ENCODE measurements at places on chromosomes 6 and 20. TPM values are rescaled to one million over a fixed set of nuclear protein-coding genes. Genes with fewer than 3 reads are reported as not detected.

- DNase-seq: no peak
Measured at GRCh38 chr6:3918469-3918868, 69.3 kb downstream of the FAM50B start.

DNA sequence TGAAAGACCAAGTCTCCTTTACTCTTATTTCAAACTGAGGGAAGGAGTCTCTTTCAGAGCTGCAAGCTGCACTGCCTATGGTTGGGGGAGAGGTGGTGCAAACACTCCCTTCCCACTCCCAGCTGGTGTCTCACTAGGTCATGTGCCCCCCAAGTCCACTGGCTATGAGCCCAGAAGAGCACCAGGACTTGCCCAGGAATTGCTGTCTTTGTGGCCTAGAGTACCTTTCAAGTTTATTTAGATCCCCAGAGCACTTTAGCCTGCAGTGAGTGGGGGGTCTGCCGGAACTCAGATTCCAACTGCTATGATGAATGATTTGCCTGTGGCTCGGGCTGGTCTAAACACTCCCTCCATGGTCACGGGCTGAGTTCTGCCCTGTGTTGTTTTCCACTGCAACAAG lies 192.6 kb upstream of the CITED2 start:
- DNase-seq: no peak

DNA sequence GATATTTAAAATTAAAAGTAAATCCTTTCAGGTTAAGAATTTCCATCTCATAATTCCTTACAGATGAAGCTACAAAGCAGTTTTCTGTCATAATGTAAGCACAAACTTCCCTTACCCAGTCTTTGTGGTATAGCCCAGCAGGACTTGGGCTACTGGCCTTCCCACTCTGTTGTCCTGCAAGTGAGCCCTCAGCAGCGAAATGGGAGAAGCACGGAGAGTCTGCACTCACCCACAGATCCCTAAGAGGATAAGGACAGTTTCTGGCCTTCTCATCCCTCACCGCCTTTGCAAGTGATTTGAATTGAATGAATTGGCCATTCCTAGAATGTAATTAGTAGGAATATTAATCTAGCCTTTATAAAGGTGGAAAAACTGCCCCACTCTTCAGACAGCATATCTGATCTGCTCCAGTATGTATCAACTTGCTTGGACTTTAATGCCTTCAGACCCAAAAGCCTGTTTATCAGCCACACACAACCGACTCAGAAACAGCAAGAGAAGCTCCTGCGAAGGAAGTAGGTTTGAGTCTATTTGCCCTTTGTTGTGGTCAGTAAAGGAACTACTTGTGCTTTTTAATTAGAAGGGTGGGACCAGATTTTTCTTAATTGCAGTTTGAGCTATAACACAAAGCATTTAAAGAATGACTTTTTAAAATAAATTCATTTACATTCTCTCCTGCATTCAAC lies 29.9 kb upstream of the PRDM1 start:
- no peak for DNase-seq

GRCh38 chr6:3210024-3210610 lies 17.3 kb downstream of the TUBB2B start:
- no peak for DNase-seq

DNA sequence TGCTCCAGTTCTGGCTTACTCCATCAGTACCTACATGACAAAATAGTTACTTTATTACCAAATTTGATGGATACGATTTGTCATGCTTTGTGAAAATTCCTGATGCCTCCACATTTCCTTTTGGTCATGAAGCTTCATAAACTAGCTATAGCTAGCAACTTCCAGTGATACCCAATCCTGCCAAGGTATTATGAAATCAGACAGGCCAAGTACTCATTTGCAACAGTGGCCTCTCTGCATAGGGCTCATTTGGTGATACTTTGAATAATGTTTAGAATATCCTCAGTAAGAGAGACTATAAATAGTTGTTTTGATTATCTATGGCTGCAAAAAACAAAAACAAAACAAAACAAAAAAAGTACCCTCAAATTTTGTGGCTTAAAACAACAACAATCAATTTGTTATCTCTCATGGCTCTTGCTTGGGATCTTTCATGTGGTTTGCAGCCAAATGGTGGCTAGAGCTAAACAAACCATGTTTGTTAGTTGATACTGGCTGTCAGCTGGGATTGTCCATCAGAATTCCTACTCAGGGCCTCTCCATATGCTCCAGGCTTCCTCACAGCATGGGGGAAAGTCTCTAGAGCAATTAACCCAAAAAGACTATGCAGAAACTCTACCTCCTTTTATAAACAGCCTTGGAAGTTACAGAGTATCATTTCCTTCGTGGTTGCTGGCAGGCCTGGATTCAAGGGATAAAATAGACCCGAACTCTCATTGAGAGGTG lies 10.1 kb upstream of the PRL start:
- DNase-seq: no peak

DNA sequence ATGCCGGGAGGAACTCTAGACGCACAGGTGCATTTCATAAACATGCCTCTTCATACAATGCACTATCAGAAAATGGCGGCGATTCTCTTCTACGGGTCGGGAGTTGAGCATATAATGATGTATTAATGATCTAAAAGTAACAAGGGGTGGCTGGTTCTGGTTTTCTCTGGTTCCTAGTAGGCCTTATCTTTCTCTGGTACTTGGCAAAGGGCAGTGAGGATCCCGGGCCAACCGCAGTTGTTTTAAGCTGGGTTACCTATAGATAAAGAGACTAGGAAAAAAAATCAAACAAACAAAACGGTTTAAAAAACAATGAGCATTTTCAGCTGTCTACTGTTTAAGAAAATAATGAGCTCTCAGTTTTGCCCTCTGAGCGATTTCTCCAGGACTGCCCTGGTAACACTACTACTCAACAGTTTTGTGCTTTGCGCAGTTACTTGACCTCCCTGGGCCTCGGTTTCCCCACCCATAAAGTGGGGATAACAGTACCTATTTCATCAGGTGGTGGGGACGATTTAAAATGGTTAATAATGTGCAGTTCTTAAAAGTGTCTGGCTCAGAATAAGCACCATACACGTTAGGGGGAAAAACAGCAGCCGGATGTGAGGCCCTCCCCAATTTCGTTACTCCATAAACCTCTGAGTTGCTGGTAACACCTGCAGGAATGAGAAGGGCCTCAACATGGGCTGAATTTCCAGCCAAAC lies 1.3 kb upstream of the SIRT5 start:
- DNase-seq: no peak

- DNase-seq: no peak
Measured at GRCh38 chr20:48284315-48284714, 499.0 kb upstream of the SULF2 start.

DNA sequence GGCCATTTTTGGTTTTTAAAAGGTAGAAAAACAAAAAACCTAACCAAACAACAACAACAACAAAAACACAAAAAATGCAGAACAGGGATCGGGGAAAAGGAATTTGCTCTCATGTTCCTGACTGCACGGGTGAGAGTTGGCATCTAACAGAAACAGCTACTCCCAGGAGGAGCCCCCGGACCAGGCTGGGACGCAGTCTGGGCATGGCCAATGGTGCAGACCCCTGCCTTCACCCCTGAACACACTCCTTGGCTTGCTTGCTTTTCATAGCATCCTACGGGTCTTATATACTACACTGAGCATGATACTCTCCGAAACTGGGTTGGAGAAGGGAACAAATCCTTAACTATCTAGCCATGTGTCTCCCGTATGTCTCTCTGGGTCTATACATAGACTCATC lies 587 bp upstream of the MAS1 start:
- no peak for DNase-seq

GRCh38 chr20:54347166-54347833 lies 128.1 kb upstream of the DOK5 start:
- no peak for DNase-seq

DNA sequence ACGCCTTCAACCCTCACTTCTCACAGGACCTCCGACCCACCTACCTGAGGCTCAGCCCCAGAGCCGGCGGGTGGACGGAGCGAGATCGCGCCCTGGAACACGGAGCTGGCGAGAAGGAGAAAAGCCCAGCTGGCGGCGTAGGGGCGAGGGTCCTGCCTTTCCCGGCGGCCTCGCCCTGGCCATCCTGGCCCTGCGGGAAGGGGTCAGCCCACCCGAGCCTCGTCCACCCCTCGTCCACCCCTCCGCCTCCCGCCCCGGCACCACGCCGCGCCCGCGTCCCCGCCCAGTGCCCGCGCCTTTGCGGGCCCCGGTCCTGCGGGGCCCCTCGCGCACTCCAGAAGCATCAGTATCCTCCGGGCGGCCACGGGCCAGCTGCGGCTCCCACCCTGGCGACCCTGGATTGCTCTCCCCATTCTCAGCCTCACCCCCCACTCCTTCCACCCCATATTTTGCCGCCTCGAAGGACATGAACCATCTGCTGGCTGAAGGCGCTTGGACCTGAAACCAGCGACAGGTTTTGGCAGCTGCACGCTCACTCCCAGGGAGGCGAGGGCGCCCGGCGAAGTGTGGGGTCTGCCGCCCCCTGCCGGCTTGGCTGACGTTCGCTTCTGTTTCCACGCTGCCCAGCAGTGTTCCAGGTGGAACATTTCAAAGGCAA lies 65.1 kb downstream of the PLG start:
- peak; percentile 68 for DNase-seq

GRCh38 chr6:34317172-34317477 lies 68.3 kb upstream of the SMIM29 start:
- DNase-seq: no peak

GRCh38 chr6:79078075-79078969 lies at the start of gene PHIP:
Gene PHIP, minus strand, starts transcription at chr6:79078254. Its CDS starts 186 bp downstream, at chr6:79078068.
- DNase-seq: peak; percentile 96

- no peak for DNase-seq
Measured at GRCh38 chr6:30839671-30840070, 44.6 kb upstream of the DDR1 start.

- no peak for DNase-seq
Measured at GRCh38 chr20:62702895-62703852, 5.5 kb upstream of the NTSR1 start.

- DNase-seq: no peak
Measured at GRCh38 chr20:18172379-18172778, 34.7 kb downstream of the KAT14 start.

DNA sequence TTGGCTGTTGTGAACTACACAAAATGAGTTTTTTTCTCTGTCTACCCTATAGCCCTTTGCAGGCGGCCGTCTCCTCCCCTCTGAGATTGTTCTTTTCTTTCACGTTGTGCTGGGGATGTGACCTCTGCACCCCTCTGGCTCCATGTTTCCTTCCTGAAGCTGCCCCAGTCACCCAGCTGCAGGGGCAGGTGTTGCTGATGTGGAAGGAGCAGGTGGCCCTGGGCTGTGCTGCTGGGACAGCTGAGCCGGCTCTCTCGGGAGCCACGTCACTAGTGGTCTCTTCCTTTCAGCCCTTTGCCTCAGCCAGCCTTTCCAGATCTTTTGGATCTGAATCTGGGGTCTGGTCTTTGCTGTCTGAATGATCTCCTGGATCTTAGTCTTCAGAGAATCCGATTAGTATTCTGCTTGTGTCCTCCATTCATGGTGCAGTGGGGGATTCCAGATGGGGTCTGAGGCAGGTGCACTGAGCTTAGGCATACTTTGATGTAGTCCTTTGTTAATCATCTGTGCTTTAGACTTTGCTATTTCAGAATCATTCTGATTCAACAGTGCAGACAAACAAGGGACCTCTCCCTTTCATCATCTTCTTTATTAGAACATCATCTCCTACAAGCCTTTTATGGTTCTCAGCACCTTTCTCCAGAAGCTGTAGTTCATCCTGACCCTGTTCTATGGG lies 31.4 kb downstream of the TMEM181 start:
- no peak for DNase-seq

GRCh38 chr20:54188132-54188849 lies 14.5 kb upstream of the CYP24A1 start:
- DNase-seq: no peak

DNA sequence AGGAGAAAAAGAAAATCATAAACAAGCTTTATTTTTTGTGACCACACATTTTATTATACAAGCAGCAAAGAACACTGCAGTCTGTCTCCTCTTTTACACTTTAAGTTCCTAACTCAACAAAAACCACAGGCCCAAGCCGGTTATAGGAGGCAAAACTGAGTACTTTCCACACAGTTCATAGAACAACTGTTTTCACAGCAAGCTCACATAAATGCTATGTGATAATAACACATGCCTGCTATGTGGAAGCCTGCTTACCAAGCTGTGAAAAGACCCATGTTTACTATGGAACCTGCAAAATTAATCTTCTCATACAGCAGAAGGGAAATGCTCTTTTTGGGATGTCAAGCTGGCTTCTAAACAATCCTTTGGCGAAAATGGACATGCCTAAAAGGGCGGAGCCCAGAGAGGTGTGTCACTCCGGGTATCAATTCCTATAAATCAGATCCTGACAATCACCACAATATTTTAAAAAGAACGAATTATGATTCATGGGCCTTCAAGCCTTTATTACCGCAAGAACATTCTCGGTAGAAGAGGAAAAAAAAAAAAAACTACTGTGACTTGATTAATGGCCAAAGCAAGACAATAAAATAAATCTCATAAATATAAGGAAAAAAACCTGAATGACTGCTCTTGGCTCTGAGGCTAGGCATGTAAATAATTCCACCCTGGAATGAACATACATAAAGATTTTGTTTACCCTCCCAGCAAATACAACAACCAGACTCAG lies 2.6 kb downstream of the TRERF1 start:
- DNase-seq: no peak

DNA sequence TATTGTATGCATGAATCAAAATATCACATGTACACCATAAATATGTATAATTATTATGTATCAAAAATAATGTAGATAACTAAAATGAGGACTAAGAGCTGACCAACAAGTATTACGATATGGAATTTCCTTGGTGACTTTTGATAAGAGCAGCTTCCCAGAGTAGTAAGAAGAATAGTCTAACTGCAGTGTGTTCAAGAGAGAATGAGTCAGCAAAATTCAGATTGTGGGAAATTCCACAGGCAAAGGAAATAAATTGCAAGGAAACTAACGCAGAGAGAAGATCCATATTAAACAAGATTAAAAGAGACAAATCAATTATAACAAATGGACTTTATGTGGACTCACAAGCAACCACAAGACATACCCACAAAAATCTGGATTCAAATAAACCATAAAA lies 26.4 kb downstream of the FRK start:
- no peak for DNase-seq

- DNase-seq: no peak
Measured at GRCh38 chr20:51001430-51002265, 21.3 kb downstream of the KCNG1 start.

DNA sequence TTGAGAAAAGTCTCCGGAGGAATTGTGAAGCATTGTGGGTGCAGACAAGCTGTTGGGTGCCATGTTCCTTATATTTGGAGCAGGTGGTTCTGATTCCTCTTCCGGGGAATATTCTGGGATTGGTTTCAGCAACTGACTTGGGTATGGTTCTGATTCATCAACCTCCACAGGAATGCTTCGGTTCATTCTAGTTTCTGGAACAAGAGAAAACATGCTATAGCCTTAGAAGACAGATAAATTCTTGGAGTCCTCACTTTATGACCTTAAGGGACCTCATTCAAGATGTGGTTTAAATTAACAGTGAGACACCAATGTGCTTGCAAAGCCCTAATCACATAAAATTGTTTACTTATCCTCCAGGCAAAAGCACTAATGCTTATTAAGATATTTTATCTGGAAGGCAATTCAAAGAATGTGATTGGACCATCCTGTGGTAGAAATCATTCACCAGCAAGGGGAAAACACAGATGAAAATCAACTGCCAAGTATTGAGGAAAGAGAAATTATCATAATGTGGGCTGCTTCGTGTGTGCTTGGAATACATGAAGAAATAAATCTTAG lies 13.7 kb downstream of the TRAF3IP2 start:
- no peak for DNase-seq

The ID4 gene
- 1.4 TPM for total RNA-seq

The ELOVL4 gene
- total RNA-seq: 0.13 TPM

The SPDEF gene
- total RNA-seq: not detected

The MYLIP gene
- 12.2 TPM for total RNA-seq

The CDH22 gene
- total RNA-seq: 5.5 TPM

The TMEM74B gene
- 5.2 TPM for total RNA-seq

The SPATA25 gene
- 1.7 TPM for total RNA-seq

The RNGTT gene
- 7.6 TPM for total RNA-seq

The NCOA6 gene
- total RNA-seq: 13.4 TPM
